RWPE2 (cell line): ENCODE measurements at places on chromosomes 4 and X.

- DNase-seq = no peak
These were observed 3.0 kb upstream of the PHOX2B start for GRCh38 chr4:41751449-41752061.

- no peak for DNase-seq
These were observed 126.6 kb downstream of the ASB9 start for GRCh38 chrX:15143050-15143824.

- no peak for DNase-seq
These were observed 14.9 kb downstream of the VBP1 start for GRCh38 chrX:155231163-155231562.

- no peak for DNase-seq
These were observed 868.5 kb upstream of the SLIT2 start for GRCh38 chr4:19382993-19383756.

DNA sequence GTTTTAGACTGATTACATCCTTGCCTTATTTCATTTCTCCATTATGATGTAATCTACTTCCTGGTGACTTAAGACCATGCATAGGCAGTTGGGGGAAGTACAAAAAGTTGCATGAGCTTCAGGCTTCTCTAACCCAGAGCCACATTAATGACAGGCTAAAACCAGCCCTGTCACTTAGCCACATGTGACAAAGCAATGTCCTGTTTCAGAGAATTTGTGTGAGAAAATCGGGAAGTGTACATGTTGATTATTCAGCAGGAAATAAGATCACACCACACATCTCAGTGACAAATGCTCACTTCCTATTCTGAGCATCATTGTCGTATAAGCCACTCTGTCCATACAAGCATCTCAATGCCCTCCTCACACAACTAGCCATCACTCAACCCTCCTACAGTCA lies 98.5 kb upstream of the MAGEB16 start:
- DNase-seq = no peak

- DNase-seq = no peak
These were observed 32.0 kb downstream of the IDS start for GRCh38 chrX:149473092-149473491.

DNA sequence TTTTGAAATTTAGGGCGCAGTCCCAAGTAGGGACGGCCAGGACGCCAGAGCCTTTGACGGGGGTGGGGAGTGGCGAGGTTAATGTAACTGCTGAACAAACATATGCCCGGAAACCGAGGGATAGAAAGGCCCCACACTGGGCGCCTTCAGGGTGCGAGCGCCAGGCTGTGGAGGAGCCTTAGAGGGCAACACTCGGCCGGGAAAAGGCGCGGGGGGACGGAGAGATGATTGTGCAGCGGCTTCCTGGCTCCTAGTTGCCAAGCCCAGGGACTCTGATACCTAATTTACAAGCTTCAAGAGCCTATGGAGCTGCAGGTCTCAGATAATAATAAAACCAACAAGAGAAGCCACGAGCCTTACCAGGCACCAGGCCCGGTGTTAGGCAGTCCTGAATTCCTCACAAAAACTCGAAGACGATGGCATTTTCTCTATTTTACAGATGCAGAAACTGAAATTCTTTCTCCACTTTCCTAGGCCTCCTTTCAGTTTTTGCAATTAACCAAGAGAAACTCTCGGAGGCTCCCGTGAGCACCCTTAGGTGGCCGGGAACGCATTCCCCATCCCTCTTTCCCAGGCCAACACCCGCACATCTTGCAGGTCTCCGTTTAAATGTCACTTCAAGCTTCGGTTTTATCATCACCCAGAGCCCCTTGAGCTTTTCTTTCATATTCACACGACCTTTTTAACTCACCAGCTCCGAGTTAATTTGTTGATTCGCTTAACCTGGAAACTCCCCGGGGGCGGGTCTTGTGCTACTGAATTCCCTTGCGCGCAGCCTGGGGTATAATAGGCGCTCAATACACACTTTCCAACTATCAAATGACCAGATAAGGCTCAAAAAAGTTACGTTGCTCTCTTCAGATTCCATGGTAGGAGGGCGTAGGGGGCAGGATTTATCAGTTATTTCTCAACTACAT lies 6.4 kb upstream of the GSX2 start:
- no peak for DNase-seq

- DNase-seq = no peak
These were observed 202.0 kb downstream of the DHX15 start for GRCh38 chr4:24382381-24382780.

- no peak for DNase-seq
These were observed 49.0 kb upstream of the EGFL6 start for GRCh38 chrX:13520351-13520750.

- no peak for DNase-seq
These were observed 138.2 kb downstream of the RNF150 start for GRCh38 chr4:140995058-140995457.

DNA sequence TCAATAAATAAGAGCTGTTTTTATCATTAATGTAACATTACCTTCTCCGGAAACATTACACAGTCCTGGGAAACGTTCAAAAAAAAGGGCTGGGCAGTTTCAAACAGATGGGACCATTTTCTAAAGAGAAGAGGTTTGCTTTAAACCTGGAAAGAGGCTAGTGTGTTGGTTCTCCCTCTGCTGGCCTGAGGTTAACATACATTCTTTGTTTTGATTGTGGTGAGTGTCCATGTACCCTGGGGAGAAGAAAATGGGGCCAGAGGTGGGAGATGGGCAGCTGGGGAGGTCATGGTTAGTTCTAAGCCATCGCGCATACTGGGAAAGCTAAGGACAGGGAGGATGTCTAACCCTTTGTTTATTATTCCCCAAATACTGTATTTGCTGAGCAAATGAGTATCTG lies 194.7 kb downstream of the CPEB2 start:
- no peak for DNase-seq

DNA sequence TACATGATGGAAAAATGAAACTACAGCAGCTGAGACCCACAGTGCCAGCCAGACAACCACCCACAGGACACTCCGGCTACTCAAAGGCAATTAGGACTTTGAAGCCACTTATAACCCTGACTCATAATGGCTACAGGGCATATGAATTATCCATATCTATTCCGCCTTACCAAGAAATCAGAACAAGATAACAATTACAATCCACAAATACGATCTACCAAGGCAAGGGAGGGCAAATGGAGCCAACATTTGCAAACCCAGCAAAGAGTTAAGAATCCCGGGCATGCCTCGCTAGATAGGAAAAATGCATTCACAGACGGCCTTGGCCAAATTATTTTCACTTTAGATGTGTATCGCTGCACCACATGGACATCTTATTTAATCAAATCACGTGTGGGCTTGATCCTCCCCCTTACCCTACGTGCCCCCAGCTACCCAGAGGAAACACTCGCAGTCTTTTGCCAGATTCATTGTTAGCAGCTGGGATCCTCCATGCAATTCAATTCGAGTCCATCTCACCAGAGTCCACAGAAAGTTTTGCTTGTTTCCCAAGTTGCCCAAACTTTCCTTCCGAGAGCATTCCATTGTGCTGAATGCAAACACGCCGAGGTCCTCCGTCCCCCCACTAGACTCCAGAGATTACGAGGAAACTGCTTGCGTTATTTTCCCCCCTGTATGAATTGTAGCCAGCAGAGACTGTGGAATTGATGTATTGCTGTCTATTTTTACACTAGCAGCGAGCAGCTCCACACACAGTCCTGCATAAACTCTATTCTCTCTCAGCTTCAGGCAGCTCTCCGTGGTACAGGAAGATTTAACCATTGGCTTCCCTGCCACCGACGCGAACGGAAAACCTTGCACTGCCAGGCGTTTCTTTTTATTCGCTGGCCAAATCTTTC lies 1.2 kb downstream of the PPARGC1A start:
- no peak for DNase-seq
